ENCODE measurements at places on chromosomes 2 and 18.

DNA sequence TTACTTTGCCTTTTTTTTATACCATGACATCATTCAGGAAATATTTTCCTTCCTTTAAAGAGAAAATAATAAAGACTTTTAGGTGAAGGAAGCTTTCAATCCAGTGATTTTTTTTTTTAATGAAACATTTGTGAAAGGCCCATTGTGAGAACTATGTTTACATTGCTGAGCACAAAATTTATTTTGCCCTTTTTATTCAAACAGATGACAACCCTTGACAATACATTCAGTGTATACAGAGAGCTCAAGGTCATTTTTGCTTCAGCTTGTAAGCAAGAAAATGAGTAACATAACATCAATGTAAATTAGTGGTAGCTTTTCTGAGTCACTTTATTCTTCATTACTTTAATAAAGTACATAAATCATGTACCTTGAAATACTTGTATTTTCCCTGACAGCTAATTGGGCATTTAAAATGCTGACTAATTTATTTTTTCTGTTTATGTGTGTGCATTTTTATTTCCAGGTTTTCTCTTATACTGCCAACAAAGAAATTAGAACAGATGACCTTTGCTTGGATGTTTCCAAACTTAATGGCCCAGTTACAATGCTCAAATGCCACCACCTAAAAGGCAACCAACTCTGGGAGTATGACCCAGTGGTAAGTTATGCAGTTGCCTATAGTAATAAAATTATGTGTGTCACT is 121.6 kb downstream of the GALNT1 start:
- peak; percentile 64 for DNase-seq

DNA sequence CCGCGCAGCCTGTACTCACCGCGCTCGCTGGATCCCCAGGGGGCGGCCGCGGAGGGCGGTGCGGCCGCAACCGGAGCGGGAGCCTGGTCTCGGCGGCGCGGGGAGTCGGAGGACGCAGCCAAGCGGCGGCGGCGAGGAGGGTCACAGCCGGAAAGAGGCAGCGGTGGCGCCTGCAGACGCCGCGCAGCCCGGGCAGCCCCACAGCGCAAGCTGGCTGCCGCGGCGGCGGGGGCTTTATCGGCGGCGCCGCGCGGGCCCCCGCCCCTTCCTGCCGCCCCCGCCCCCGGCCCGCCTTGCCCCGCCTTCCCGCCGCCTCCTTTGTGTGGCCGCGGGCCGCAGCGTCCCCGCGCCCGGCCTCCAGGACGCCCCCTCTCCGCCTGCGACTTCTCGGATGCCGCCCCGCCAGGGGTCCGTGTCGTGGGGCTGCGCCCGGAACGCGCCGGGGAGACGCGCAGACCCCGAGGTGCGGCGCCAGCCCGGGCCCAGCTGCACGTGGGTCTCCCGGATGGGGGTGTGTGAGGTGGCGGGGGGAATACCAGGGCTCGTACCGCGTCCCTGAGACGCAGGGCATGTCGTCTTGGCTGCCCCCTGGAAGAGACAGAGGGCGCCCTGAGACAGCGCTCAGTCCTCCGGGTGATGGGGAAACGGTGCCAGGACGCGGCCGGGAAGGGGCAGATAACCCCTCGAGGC is at the start of gene SERPINE2:
Gene SERPINE2, minus strand, starts transcription at position 207 of the 690 bp plus-strand sequence. CDS start 37,386 bp downstream, outside the sequence.
- peak; percentile 82 for DNase-seq

GRCh38 chr2:212595036-212595654 is 56.5 kb upstream of the ERBB4 start:
- DNase-seq: peak; percentile 19

DNA sequence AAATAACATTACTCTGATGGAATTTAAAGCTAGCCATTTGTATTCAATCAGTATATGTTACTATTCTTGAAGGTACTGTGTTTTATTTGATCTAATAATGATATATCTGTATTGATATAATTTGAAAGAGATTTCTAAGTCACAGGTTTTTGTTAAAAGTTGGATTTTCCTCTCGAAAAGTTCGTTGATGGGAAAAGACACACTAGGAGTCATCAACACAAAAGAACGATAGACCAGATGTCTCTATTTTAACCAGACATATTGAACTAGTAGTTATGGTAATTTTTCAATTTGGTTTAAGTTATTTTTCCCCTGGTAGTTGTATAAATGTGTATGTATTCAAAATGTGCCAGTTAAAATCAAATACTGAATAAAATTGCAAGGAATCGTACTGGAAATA is 2.5 kb downstream of the ASXL3 start:
- no peak for DNase-seq

GRCh38 chr18:6096730-6097129 is 201.4 kb upstream of the TMEM200C start:
- DNase-seq: no peak

- no peak for DNase-seq
Measured at GRCh38 chr2:120308038-120308910, 37.7 kb upstream of the INHBB start.

GRCh38 chr2:55907686-55908085 is 15.9 kb downstream of the EFEMP1 start:
- DNase-seq: no peak

DNA sequence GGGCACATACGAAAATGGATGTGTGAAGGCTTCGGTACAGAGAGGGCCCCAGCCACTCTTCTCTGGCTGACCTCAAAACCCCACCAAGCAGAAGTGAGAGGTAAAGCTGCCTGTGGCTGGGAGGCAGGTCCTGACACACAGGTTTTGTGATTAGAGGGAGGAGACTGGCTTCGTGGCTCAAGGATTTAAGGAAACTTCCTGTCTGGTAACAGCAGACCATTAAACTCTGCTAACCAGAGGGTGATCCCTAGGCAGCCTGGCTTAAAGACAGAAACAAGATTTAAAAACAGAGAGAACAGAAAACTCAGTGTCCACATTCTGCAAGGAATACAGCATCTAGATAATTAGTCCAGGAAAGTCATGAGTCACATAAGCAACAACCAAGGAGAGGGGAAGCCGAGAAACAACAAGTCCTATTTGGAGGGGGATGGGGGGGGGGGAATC is 101.9 kb downstream of the NFATC1 start:
- DNase-seq: peak; percentile 77

DNA sequence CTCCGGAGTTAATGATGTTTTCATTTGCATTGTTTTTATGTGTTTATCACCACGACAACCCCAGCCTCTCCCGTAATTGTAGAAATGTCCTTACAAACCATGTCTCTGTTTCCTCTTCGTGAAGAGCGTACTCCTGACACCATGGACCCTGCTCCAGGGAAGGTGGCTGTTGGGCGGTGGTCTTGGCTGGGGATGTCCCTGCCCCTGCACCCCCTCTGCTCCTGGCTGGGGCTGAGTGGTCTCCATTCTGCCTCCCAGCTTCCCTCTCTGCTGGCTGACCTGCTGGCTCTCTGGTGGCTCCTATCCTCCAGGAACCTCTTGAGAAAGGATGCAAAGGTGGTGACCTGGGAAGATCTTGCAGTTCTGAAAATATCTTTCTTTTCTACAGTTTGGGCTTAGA is 81.1 kb downstream of the ASB1 start:
- DNase-seq: no peak

GRCh38 chr2:59856391-59856790 is 697.1 kb downstream of the BCL11A start:
- DNase-seq: no peak

- no peak for DNase-seq
Measured at GRCh38 chr18:78191276-78191675, 788.3 kb upstream of the SALL3 start.

- DNase-seq: no peak
Measured at GRCh38 chr18:2513616-2514015, 57.7 kb downstream of the METTL4 start.

DNA sequence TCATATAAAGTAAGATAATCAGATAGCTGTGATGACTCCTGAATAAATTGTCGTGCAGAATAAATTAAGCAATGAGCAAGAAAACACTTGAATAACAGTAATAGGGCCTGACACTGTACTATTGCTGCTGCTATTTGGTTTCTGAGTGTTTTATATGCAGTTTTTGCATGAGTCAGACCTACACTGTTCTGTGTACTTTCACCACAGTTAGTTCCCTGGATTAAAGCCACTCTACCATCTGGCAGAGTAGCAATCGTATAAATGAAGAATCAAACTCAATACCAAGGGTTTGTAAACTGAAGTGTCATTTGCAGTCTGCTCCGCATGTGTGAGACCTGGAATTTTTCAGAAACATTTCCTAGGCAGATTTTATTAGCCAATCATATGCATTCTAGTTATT is 398.6 kb upstream of the CDH7 start:
- no peak for DNase-seq

- DNase-seq: no peak
Measured at GRCh38 chr2:73892631-73893329, at the start of gene ACTG2. Gene ACTG2, plus strand, starts transcription at chr2:73893008. Its CDS starts 8,304 bp downstream, at chr2:73901312.

DNA sequence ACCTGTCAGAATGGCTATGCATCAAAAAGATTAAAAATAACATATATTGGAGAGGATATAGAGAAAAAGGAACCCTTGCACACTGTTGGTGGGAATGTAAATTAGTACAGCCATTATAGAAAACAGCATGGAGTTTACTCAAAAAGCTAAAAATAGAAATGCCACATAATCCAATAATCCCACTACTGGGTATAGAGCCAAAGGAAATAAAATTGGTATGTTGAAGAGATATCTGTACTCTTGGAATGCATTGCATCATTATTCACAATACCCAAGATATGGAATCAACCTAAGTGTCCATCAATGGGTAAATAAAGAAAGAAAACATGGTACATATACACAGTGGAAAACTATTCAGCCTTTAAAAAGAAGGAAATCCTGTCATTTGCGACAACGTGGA is 77.2 kb downstream of the C1D start:
- DNase-seq: no peak

DNA sequence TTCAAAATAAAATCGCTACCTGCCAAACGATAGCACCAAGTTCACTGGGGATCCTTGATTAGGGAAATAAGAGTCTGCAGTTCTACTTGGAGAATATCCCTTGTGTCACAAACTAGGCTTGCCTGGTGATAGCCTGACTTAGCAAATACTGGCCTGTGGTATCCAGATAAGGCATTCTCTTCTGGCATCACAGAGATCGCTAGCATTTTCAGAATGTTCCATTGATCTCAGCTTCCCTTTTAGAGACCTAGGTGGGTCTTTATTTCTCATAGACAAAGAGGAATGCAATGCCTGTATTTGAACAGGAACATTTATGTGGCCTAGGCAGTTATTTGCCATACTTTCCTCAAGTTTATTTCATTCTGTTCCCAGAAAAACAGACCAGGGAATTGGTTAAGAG is 349.1 kb downstream of the STK39 start:
- no peak for DNase-seq

GRCh38 chr2:42116195-42117181 is 52.7 kb upstream of the EML4 start:
- no peak for DNase-seq

DNA sequence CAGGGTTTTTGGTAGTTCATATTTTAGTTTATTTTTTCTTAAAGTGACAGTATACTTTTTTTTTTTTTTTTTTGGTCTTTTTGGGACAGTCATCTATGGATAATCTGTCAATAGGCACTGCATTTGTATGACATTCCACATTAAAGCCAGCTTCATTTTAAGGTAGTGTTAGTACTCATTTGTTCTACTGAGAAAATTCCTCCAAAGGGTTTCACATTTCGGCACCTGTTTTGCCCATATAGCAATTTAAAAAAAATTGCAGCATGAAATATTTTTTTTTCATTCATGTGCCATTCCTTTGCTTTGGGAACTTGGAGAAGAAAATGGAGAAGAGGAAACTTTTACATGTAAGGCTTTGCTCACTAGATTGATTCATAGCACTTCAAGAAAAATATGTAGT is 276.3 kb upstream of the TCF4 start:
- no peak for DNase-seq

DNA sequence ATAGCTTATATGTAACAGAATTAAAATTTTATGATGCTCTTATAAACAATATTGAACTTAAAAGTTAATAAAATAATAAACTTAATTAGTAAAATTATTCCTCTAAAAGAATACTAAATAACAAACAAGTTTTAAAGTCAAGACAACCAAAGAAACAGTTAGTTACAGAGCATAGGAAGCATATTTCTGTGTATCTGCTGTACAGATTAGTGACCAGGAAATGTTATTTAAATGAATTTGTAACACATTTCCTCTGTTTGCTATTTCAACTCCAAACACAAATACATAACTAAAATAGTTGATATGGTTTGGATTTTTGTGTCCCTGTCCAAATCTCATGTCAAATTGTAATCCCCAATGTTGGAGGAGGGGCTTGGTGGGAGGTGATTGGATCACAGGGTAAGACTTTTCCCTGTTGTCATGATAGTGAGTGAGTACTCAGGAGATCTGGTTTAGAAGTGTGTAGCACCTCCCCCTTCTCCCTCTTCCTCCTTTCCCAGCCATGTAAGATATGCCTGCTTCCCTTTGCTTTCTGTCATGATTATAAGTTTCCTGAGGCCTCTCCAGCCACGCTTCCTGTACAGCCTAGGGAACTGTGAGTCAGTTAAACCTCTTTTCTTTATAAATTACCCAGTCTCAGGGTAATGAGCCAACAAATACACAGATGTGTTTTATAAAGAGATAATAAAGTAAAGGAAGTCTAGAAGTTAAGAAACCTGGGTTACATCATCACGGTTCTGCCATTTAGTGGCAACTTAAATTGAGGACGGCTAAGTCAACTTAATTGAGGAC is 51.8 kb downstream of the ROCK2 start:
- DNase-seq: no peak

DNA sequence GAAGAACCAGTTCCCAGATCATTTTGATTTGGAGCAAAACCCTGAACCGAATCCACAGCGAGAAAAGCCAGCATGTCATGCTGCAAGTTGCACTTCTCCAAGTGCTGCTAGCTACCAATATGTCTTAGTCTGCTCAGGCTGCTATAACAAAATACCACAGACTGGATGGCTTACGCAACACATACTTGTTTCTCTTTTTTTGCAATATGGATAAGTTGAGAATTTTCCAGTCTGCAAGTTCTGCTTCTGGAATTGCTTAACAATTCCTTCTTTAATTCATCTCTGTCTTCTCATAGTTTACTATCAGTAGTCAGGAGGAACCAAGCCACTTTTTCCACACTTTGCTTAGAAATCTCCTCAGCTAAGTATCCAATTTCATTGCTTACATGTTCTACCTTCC is 105.9 kb upstream of the RBBP8 start:
- DNase-seq: no peak

DNA sequence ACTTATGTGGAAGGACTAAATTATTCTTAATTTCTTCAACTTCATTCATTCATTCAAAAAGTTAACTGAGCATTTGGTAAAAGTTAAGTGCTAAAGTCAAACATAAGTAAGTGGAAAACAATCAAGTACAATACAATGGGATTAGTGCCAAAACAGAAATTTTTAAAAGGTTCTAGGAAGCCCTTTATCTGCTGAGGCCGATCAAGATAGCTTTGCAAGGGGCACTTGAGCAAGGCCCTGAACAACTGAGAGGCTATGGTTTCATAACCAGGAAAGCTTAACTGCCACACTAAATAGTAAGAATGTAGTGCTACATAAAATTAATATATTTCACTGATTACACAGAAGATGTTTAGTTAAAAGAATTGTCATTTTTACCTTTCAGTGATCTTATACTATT is 76.5 kb downstream of the NOL10 start:
- DNase-seq: no peak
